SK-N-SH (cell line): ENCODE measurements at places on chromosomes 2 and 18. TPM values are rescaled to one million over a fixed set of nuclear protein-coding genes. Genes with fewer than 3 reads are reported as not detected.

Gene ITGA6
- 25.9 and 26.0 TPM in 2 replicates for polyA plus RNA-seq

Gene ANKRD30BL
- polyA plus RNA-seq, result not detected in 2 replicates

Gene SLC38A11
- not detected in 2 replicates for polyA plus RNA-seq

Gene DRC1
- 0.18 TPM in 1 of 2 replicates, not detected in the other for polyA plus RNA-seq

Gene MRPL30
- 14.9 and 18.4 TPM in 2 replicates for polyA plus RNA-seq

Gene NLRC4
- polyA plus RNA-seq, result 0.02 TPM in 1 of 2 replicates, not detected in the other

Gene LONRF2
- polyA plus RNA-seq, result 2.0 and 2.4 TPM in 2 replicates

Gene TSPYL6
- polyA plus RNA-seq, result not detected in 2 replicates

Gene TUBA4B
- polyA plus RNA-seq, result 0.03 TPM in 1 of 2 replicates, not detected in the other

Gene ALPG
- polyA plus RNA-seq, result not detected in 2 replicates

Gene NEU2
- polyA plus RNA-seq, result not detected in 2 replicates

Gene MLPH
- polyA plus RNA-seq, result 84.8 and 93.6 TPM in 2 replicates

Gene HOXD13
- not detected in 2 replicates for polyA plus RNA-seq

Gene CYP27A1
- polyA plus RNA-seq, result 0.18 and 0.54 TPM in 2 replicates

Gene SGPP2
- 0.03 TPM in 2 replicates for polyA plus RNA-seq

Gene ADCYAP1
- not detected in 2 replicates for polyA plus RNA-seq

Gene SERPINB3
- 0.07 TPM in 1 of 2 replicates, not detected in the other for polyA plus RNA-seq

Gene TBR1
- polyA plus RNA-seq, result under 0.01 TPM in 1 of 2 replicates, not detected in the other

Gene AMER3
- polyA plus RNA-seq, result under 0.01 and 0.03 TPM in 2 replicates

Gene ELOA2
- not detected in 2 replicates for polyA plus RNA-seq

Gene BMP10
- polyA plus RNA-seq, result not detected in 2 replicates

Gene CAPN14
- 0.08 and 0.11 TPM in 2 replicates for polyA plus RNA-seq

Gene MAPRE2
- polyA plus RNA-seq, result 11.5 and 14.1 TPM in 2 replicates

Gene EPC2
- polyA plus RNA-seq, result 8.8 and 13.4 TPM in 2 replicates

Gene AQP12A
- not detected in 2 replicates for polyA plus RNA-seq
